ENCODE measurements at places on chromosomes 1 and 21.

DNA sequence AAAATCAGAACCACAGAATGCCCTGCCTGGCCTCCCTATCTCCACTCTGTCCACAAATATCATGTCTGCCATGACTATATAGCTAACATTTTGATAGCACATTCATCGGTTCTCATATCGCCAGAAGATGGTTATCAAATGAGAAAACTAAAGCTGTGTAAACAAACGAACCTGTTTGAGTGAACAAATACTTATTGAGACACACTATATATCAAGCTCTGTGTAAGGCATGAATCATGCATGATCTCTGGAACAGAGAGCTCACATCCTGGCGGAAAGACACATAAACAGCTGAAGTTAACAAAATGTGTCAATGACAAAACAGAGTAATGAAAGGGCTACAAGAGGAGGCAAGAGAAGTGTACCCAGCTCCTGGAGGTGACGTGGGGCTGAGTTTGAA, 13.1 kb downstream of the KCND3 start:
- no peak for DNase-seq

- DNase-seq, result no peak
These were observed 32.6 kb downstream of the ZBED6 start for GRCh38 chr1:203828002-203828401.

- DNase-seq, result no peak
These were observed 40.4 kb upstream of the APOBEC4 start for GRCh38 chr1:183693521-183693920.

DNA sequence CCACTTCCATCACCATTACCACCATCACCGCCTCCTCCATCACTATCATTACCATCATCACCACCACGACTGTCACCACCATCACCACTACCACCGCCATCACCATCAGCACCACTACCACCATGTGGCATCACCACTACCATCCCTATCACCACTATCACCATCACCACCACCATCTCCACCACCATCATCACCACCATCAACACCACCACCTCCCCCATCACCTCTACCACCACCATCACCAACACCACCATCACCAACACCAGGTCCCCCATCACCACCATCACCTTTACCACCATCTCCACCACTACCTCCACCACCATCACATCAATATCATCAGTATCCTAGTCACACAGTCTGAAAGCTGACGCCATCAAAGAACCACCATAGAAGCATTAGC, 39.9 kb upstream of the RIPK4 start:
- no peak for DNase-seq

All from endothelial cell (in vitro differentiated cells).